Stimulated activated CD8-positive, alpha-beta memory T cell treated with anti-CD3 and anti-CD28 coated beads, Interleukin-7, amount 100 ng/mL, for 1 hour (primary cell): ENCODE measurements at places on chromosomes 4 and X.

- no peak for DNase-seq
Observed at GRCh38 chr4:170198747-170199146, 109.0 kb upstream of the AADAT start.

GRCh38 chr4:169229571-169230028, 41.2 kb downstream of the SH3RF1 start:
- DNase-seq = no peak

DNA sequence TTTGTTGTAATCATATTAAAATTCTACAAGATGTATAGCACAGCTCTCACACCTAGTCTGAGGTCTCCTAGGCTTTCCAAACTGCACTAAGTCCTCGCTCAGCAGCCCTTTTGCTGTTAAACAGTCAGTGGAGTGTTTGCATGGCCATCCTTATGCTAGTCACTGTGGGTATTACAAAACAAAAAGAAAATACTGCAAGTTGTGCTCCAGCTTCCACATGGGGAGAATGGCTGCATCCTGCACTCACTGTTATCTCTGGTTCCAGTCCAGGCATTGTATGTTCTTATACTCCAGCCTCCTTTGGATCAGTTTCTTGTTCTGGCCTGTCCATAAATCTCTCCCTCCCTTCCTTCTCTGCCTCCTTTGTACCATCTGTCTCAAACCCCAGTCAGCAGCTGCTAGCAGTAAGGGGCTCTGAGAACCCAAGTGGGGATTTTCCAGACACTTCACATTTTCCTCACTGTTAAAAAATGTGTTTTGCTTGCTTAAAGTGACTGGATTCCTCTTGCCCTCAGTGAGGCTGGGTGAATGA, 38.5 kb upstream of the BMP15 start:
- no peak for DNase-seq

DNA sequence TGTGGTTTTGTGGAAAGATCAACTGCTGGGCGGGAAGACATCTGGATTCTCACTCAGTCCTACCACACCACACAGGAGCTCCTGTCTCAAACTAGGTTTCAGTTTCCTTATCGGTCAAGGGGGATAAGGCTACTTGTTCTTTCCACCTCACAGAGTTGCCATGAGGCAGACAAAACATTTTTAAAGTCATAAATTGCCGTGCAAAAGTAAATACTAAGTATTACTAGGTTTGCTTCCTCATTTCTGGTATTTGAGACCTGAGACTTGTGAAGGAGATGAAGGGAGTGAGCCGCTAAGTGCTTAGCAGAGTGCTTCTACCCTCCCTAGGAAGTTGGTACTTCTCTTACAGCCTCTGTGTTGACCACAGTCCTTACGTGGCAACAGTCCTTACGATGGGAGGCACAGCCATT, 1.5 kb downstream of the LAP3 start:
- DNase-seq = no peak

DNA sequence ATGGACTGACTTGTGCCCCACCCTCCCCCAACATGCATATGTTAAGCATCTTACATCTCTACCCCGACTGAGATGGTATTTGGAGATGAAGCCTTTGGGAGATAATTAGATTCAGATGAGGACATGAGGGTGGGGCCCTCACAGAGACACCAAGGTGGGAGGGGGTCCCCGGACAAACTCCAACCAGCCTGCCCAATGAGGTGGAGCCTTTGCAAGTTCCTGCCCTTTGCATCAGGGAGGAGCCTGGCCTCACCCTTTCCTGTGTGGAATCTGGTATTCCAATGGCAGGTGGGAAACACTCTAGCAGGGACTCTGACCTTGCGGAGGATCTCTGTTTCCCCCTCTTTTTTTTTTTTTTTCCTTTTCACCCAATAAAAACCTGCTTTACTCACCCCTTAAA, 589.9 kb upstream of the BOD1L1 start:
- DNase-seq = no peak

DNA sequence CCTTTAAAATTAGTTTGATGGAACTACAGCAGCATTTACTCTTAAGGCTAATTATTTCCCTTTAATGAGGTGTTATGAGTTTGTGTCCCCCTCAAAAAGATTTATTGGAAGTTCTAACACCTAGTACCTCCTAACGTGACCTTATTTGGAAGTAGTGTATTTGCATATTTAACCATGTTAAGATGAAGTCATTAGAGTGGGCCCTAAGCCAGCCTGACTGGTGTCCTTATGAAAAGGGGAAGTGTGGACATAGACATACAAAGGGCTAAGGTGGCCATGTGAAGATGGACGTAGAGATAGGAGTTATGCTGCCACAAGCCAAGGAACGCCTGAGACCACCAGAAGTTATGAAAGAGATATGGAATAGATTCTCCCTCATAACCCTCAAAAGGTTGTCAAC, 985.4 kb upstream of the INTU start:
- DNase-seq = no peak

DNA sequence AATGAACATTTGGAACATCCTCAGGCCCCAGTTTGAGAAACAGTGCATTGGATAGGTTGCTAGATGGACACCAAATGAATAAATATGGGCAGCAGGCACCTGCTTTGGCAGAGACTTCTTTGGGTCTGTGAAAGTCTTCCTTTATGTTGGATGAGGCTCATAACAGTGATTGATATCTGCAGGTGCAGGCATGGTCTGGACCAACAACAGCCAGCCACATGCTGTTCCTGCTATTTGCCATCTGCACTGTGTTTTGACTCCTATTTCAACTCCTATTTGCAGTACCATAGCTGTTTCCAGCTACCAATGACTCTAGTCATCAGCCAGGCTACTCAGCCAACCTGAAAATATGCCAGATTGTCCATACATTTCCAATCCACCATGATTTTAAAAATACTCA, 60.9 kb downstream of the ANAPC4 start:
- no peak for DNase-seq

- DNase-seq = no peak
Observed at GRCh38 chr4:105137121-105137875, 9.4 kb upstream of the TET2 start.

DNA sequence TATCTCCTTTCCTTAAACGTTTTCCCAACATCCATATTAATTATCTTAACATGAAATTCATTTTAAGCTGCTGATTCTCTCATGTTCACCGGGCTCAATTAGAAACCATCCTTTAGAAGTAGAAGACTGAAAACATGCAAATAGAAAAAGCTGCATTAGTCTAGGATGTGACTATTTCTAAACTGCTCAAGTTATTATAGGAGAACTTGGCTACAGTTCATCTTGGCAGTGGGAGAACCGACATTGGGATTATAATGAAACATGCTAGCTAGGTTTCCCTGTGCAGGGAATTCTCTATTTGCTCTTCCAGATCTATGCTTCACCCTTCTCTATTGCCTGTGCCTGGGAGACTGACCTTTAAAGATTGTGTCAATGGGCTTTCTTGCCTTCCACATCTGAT, 151.0 kb upstream of the PPARGC1A start:
- DNase-seq = no peak
